ENCODE measurements at places on chromosomes 5 and 9. TPM values are rescaled to one million over a fixed set of nuclear protein-coding genes. Genes with fewer than 3 reads are reported as not detected.
A peak's percentile ranks its signal among the peaks of the same experiment; 100 is the strongest.

GRCh38 chr9:95167998-95168397 lies 149.5 kb downstream of the FANCC start:
- no peak overlapping the region for H3K27ac ChIP-seq
- DNase-seq: no peak
- no peaks in the 10 kb centered on the region for H3K36me3 ChIP-seq
- H3K4me3 ChIP-seq: no peak overlapping the region
- H3K4me1 ChIP-seq: peaks cover 47% of the 10 kb centered on the region

GRCh38 chr5:170623576-170624181 lies 119.9 kb downstream of the KCNIP1 start:
- H3K36me3 ChIP-seq: no peaks in the 10 kb centered on the region
- no peaks in the 10 kb centered on the region for H3K4me1 ChIP-seq
- H3K27me3 ChIP-seq: peaks cover 4% of the 10 kb centered on the region
- H3K27ac ChIP-seq: no peak overlapping the region
- no peak for DNase-seq

GRCh38 chr5:2298781-2299180 lies 416.1 kb upstream of the IRX4 start:
- H3K27ac ChIP-seq: no peak overlapping the region
- no peak for DNase-seq
- H3K4me3 ChIP-seq: no peak overlapping the region

- peaks cover 30% of the 10 kb centered on the region for H3K4me1 ChIP-seq
- no peak overlapping the region for H3K4me3 ChIP-seq
- H3K36me3 ChIP-seq: no peaks in the 10 kb centered on the region
- H3K27ac ChIP-seq: peak overlapping the region; percentile 77
Observed at GRCh38 chr5:10724781-10725507, 36.1 kb downstream of the DAP start.

GRCh38 chr5:146130440-146131045 lies 25.2 kb upstream of the PLAC8L1 start:
- no peaks in the 10 kb centered on the region for H3K27me3 ChIP-seq
- no peaks in the 10 kb centered on the region for H3K4me1 ChIP-seq
- H3K27ac ChIP-seq: no peak overlapping the region
- no peak overlapping the region for H3K4me3 ChIP-seq

DNA sequence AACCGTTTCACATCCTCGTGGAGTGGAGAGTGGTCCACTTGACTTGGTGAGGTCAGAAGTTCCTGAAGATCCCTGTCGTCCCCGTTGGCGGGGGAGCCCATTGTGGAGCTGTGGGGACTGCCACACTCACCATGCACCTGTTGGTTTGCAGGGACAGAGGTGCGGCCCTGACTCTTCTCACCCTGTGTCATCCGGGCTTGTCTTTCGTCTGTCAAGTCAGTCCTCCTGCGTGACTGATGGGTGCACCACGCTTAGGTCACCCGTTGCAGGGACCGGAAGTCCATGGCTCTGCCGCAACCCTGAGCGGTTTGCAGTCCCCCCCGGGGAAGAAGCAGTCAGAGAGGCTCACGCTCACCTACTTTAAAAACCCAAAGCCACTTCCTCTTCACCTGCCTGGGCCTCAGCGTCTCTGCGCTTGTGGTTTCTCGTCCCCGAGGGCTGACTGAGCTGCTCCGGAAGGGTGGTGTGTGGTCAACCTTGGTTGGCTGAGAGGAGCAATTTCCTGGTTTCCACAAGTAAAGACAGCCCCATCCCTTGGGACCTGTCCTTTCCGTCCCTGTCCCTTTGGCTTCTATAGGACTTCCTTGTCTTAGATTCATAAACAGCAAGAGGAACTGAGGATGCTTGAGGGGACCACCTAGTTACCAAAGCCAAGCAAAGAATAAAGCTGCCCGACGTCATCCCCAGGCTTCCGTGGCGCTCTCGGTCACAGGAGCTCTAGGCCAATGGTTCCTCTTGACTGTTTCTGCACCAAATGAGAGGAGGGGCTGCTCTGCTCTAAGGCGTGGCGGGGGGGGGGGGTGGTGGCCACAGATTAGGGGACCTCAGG lies 53.2 kb downstream of the USP20 start:
- no peak for DNase-seq
- peaks cover 30% of the 10 kb centered on the region for H3K36me3 ChIP-seq
- peaks cover 91% of the 10 kb centered on the region for H3K4me1 ChIP-seq
- peak overlapping the region; percentile 29 for H3K4me3 ChIP-seq
- peak overlapping the region; percentile 86 for H3K27ac ChIP-seq
- H3K27me3 ChIP-seq: no peaks in the 10 kb centered on the region

GRCh38 chr5:135241536-135241935 lies 157.5 kb downstream of the MACROH2A1 start:
- no peaks in the 10 kb centered on the region for H3K36me3 ChIP-seq
- no peak overlapping the region for H3K27ac ChIP-seq
- H3K4me1 ChIP-seq: peaks cover 89% of the 10 kb centered on the region

GRCh38 chr5:69084903-69085302 lies 8.9 kb upstream of the SLC30A5 start:
- no peaks in the 10 kb centered on the region for H3K36me3 ChIP-seq
- no peaks in the 10 kb centered on the region for H3K27me3 ChIP-seq
- H3K4me1 ChIP-seq: no peaks in the 10 kb centered on the region

- H3K36me3 ChIP-seq: no peaks in the 10 kb centered on the region
- H3K4me1 ChIP-seq: no peaks in the 10 kb centered on the region
- no peak overlapping the region for H3K4me3 ChIP-seq
- H3K27ac ChIP-seq: no peak overlapping the region
- DNase-seq: peak; percentile 8
- H3K27me3 ChIP-seq: no peaks in the 10 kb centered on the region
Observed at GRCh38 chr5:61840361-61840760, 465.6 kb upstream of the KIF2A start.

DNA sequence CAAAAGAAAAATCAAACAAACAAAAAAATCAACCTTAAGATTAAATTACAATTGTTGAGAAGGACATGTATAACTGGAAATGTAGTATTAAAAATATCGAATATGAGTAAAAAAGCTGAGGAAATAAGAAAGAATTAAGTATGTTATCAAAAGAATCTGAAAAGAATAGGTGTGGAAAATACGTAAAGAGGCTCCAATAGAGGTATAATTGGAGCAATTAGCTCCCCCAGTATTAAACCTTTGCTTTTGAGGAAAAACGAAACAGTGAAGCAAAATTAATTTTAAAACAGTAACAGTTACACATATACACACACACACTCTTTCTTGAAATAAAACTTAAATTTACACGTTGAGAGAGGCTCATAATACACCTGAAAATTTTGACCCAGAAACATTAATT lies 578.7 kb upstream of the ADAMTS16 start:
- no peaks in the 10 kb centered on the region for H3K27me3 ChIP-seq
- no peaks in the 10 kb centered on the region for H3K4me1 ChIP-seq
- no peaks in the 10 kb centered on the region for H3K36me3 ChIP-seq
- H3K27ac ChIP-seq: no peak overlapping the region

- no peak overlapping the region for H3K4me3 ChIP-seq
- no peaks in the 10 kb centered on the region for H3K27me3 ChIP-seq
- no peaks in the 10 kb centered on the region for H3K36me3 ChIP-seq
- peaks cover 13% of the 10 kb centered on the region for H3K4me1 ChIP-seq
Observed at GRCh38 chr9:19940811-19941535, 152.1 kb upstream of the SLC24A2 start.

- H3K27ac ChIP-seq: no peak overlapping the region
- peaks cover 20% of the 10 kb centered on the region for H3K4me1 ChIP-seq
- no peaks in the 10 kb centered on the region for H3K36me3 ChIP-seq
- DNase-seq: no peak
Observed at GRCh38 chr9:33404788-33405362, 2.5 kb upstream of the AQP7 start.

GRCh38 chr5:139104577-139105276 lies 93.4 kb downstream of the SIL1 start:
- H3K4me3 ChIP-seq: no peak overlapping the region
- no peaks in the 10 kb centered on the region for H3K27me3 ChIP-seq
- no peak for DNase-seq

DNA sequence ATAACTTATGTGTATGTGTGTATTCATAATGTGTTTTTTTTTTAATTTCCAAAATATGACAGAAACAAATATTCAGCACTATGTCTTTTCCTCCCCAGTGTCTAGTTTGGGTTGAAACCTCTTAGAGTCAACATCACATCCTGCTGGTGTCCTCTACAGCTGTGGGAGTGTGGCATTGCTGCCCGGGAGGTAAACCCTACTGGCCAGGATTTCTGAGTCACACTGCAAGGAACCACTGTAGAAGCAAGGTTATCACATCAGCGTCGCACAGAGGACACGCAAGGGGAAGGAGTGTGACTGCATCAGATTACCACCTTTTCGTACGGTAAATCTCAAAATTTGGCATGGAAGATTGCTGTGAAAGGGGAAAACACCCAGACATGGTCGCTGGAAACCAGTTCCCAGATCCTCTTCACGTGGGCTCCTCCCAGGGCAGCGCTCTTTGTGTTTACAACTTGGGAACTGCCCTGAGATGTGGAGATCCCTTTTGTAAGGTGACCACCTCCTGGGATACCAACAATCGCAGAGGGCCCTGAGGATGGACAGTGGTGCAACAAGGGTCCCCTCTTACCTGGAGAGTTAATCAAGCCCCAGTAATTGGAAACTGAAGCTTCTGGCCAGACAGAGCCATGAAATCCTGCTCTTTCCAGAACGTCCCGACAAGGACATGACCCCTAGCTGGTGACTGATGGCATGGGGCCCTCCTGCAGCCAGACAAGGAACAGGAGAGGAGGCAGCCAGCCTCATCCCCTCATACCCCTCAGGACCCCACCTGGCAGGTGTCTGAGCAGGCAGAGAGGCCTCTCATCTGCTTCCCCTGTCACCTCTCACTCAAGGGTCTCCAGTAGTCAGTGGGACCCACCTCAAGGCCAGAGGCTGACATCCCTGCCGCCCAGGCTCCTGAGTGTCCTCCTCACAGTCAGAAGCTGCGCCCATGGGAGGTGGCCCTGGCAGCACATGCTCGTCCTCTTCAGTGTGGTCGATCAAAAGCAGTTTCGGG lies 194.7 kb downstream of the MED10 start:
- H3K27ac ChIP-seq: no peak overlapping the region
- H3K4me3 ChIP-seq: no peak overlapping the region
- peaks cover 3% of the 10 kb centered on the region for H3K27me3 ChIP-seq
- H3K36me3 ChIP-seq: no peaks in the 10 kb centered on the region

GRCh38 chr5:132281856-132282614 lies 12.2 kb upstream of the SLC22A4 start:
- H3K4me3 ChIP-seq: no peak overlapping the region
- peaks cover 6% of the 10 kb centered on the region for H3K4me1 ChIP-seq
- H3K27ac ChIP-seq: no peak overlapping the region
- H3K27me3 ChIP-seq: no peaks in the 10 kb centered on the region

DNA sequence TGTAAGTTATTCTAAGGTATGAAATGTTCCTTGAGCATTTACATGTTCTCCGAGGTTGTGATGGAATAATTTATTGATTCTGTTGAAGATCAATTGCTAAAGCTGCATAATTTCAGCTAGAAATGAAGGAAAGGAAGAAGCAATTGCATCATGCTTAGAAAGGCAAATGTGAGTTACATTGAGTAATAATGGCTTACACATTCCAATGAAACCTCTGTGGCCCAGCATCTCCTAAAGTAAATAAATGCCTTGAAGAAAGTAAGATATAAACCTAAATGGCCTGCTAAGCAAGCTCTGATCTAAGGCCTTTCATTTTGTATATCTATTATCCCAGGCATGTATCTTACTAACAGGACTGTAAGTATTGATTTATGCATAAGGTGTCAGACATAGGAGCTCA lies 677.3 kb upstream of the RGMB start:
- H3K36me3 ChIP-seq: no peaks in the 10 kb centered on the region
- no peaks in the 10 kb centered on the region for H3K27me3 ChIP-seq
- no peak for DNase-seq
- H3K27ac ChIP-seq: no peak overlapping the region

DNA sequence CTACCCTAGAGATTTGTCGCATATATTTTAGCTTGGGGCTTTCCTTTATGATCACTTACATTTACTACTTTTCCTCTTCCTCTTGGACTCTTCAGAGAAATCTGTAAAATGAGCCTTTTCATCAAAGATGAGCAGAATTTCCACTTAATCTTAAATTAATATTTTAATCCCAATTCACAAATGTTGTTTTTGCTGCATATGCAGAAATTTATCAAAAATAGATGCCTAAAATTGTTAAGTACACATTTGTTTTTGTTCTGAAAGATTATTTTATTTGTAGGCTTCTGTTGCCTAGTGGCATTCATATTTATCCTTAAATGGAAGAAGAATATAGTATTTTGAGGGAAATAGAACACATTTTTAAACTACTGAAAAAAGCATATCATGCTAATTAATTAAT lies 168.6 kb downstream of the CDH9 start:
- H3K36me3 ChIP-seq: no peaks in the 10 kb centered on the region
- H3K4me3 ChIP-seq: no peak overlapping the region
- H3K27me3 ChIP-seq: no peaks in the 10 kb centered on the region
- DNase-seq: no peak
- no peaks in the 10 kb centered on the region for H3K4me1 ChIP-seq

GRCh38 chr5:44225231-44226160 lies 163.7 kb downstream of the FGF10 start:
- no peak for DNase-seq
- no peak overlapping the region for H3K27ac ChIP-seq
- H3K36me3 ChIP-seq: no peaks in the 10 kb centered on the region
- no peaks in the 10 kb centered on the region for H3K4me1 ChIP-seq
- H3K27me3 ChIP-seq: no peaks in the 10 kb centered on the region
- no peak overlapping the region for H3K4me3 ChIP-seq

- H3K4me1 ChIP-seq: peaks cover 9% of the 10 kb centered on the region
- no peaks in the 10 kb centered on the region for H3K36me3 ChIP-seq
- no peak overlapping the region for H3K4me3 ChIP-seq
- H3K27ac ChIP-seq: no peak overlapping the region
- no peaks in the 10 kb centered on the region for H3K27me3 ChIP-seq
Observed at GRCh38 chr5:56658972-56659371, 156.4 kb upstream of the MAP3K1 start.

DNA sequence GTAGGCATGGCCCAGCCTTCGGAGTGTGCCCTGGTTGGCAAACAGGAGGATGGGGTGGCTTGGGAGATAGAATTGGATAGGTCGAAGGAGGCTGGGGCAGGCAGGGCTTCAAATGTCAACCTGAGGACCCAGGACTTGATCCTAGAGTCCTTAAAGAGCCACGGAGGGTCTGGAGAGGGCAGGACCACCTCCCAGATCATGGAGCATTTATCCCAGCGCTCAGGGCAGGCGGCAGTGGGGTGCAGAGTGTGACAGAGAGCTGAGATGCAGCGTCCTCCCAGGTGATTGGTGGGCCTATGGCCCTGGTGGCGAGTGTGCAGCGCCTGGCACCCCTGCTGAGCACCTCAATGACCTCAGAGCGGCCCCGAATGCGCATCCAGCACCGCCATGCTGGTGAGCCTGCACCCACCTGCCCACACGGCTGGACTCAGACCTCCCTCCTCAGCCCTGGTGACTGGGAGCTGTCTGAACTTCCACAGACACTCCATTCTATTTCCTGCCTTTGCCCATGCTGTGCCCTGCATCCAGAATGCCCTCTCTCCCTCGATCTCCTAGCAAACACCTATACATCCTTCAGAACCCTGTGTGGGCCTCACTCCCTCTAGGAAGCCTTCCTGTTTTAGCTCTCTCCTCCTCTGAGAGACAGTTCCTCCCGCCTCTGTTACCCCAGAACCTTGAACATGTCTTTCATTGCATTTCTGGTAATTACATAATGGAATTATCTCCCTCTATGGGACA lies 6.3 kb downstream of the ADGRD2 start:
- no peak overlapping the region for H3K4me3 ChIP-seq
- no peak for DNase-seq
- H3K36me3 ChIP-seq: no peaks in the 10 kb centered on the region
- peaks cover 9% of the 10 kb centered on the region for H3K4me1 ChIP-seq

Gene SLC6A3
- total RNA-seq: not detected

Gene ZSWIM6
- total RNA-seq: 13.7 TPM

Gene SLC36A3
- total RNA-seq: not detected

Gene OR1J2
- total RNA-seq: not detected

Gene SH2D3C
- 11.3 TPM for total RNA-seq

Gene MLANA
- total RNA-seq: not detected

Gene TMEM171
- not detected for total RNA-seq

Gene CD72
- total RNA-seq: 1.4 TPM

Gene LHX3
- total RNA-seq: not detected

Gene BRINP1
- total RNA-seq: not detected

Data from esophagus muscularis mucosa (tissue), 4 donors.